ENCODE measurements at places on chromosomes 12 and 14. TPM values are rescaled to one million over a fixed set of nuclear protein-coding genes. Genes with fewer than 3 reads are reported as not detected.

Gene KRT4
- not detected for total RNA-seq

Gene VTI1B
- 218 TPM for total RNA-seq

Gene METTL25
- total RNA-seq: 16.5 TPM

Gene MDP1
- 26.2 TPM for total RNA-seq

Gene USP30
- 23.3 TPM for total RNA-seq

Gene TPH2
- not detected for total RNA-seq
